Stimulated activated CD8-positive, alpha-beta memory T cell treated with anti-CD3 and anti-CD28 coated beads, Interleukin-4, amount 100 ng/mL, for 4 hours (primary cell): ENCODE measurements at places on chromosomes 2 and 18.

DNA sequence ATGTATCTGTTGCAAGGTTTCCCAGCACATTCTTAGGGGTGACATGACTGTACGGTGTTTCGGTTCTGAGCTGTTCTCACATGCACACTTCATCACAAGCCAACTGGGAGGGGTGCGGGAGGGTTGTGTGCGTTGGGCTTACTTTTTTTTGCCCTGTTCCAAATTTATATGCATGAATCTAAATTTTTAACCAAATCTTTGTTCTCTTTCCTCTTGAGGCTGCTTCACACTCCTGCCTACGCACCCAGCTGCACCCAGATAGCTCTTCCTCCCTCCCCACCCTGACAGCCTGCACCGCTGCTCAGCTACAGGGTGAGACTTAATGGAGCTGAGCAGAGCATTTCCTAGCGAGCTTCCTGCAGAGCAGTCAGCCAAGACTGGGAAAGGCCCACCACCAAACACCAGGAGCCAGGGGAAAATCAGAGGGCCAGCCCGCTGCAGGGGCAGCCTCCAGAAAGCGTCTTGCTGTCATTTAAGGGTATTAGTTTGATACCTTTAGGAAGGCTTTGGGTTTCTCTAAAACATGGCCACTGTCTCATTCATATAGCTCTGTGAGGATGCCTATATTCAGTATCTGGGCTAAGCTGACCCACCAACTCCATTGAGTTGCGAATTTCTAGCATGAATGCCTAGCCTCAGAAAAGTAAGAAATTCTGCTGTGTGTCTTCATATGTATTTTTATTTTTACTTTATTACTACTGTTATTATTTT, 84.5 kb downstream of the POU3F3 start:
- no peak for DNase-seq

DNA sequence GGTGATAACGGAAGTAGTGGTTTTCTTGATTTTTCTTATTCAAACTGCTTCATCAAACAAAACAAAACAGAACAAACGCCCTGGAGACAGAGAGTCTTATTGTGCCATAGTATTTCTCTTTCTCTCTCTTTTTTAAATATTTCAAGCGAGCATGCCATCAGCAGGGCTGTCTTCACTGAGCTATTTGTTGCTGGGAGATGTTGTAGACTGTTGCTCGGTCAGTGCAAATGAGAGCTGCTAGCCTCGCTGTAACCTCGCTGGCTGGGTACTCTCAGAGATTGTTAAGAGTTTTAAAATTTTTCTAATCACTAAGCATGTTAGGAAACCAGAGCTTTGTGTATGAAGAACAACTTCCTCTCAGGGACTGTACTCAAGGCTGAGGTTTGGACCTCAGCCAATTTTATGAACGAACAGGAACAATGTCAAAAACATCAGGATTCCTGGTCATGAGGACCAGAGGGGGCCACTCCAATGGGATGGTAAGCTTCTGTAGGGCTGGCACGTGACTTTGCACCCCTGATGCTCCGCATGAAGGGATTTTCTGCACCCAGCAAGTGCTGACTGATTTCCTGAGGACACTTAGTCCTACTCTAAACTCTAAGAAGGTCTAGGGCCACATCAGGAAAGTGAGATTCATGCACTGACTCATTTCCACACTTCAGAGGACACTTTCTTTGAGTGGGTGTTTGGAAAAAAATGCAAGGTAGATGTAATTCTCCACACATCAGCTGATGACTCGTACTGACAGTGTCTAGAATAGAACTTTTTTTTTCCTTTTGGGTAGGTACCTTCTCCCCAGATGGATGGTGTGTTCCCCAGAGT, 59.8 kb upstream of the IL1R1 start:
- peak; percentile 25 for DNase-seq

- DNase-seq = no peak
Measured at GRCh38 chr2:223725494-223725893, 111.9 kb downstream of the AP1S3 start.

DNA sequence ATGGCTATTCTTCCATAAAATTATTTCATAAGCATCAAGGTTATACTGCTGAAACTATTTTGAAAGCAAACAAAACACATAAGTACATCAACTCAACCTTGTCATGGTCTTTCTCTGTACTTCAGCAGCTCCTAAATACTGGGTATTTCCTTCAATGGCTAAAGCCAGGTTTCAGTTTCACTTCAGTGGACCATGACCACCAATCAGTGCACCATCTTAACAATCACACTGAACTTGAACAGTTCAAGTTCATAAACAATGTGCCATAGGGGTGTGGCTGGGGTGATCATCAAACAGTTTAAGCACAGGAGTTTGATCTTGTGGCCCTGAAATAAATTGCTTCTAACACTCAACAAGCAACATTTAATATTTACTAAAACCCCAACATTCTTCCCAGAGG, 124.1 kb upstream of the FIGN start:
- DNase-seq = no peak

DNA sequence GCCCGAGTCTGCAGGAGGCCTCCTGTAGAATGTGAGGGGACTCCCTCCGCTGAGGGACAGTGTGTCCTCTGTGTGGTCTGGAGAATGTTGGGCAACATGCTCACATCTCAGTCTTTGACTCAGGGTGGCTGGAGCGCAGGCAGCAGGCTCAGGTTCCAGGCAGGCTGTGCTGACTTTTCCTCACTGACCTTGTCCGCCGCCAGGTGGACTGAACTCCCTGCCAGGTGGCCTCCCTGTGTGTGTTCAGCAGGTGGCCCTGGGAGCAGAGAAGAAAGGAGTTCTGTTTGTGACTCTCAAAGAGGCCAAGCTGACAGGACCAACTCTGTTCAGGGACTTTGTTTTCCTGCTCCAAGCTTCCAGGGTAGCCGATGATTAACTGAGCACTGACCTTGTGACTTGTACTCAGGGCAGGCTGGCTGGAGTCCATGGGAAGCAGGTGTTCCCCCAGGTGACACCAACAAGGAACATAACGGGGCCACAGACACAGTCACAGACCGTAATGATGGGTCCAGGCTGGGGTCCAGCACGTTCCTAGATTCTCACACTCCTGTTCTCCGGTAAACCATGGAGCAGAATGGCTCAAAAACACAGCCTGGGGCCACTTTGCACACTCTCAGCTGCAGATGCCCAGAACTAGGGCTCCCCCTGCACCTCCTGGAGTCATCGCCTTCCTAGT, 439.8 kb downstream of the RNF144A start:
- DNase-seq = no peak

- no peak for DNase-seq
Measured at GRCh38 chr2:54149638-54150441, 34.4 kb downstream of the ACYP2 start.

DNA sequence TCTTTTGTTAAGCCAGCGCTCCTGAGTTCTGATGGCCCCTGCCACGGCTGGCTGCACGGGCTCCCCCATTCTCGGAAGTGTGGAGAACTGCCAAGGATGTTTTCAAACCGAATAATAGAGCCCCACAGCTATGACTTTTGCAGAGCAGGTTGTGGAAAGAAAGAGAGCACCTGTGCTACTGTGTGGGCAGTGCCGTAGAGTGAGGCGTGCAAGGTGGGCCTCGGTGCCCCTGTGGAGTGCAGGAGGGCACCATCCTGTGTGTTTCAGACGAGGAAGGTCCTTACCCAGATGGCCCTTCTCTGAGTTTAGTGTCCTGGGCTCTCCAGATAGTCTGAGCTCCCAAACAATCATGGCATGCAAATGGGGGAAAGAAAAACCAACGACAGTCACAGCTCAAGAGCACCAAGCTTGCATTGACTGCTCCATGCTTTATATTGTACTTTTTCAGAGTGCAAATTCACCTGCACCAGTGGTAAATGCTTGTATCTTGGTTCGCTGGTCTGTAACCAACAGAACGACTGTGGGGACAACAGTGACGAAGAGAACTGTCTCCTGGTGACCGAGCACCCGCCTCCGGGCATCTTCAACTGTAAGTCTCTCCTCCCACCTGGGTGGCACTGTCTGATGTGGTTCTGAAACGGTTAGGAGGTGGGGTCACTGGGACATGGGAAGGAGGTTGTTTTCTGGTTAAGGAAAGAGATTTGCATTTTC, 219.4 kb downstream of the LDLRAD4 start:
- peak; percentile 12 for DNase-seq

DNA sequence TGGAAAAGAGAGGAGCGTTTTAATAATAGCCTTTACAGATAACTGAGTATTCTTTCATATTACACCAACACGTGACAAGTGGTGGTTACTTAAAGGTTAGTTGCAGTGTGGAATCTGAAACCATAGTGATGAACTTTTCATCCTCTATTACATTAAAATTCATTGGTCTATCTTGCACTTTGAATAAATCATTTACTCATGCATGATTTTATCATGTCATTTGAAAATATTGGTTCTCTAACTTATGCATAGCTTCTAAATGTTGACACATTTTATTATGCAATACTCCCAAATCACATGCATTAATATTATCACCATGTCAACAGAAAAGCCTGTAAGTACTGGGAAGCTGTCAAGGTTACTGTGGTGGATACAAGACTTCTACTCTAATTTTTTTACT, 1432.2 kb downstream of the LRP1B start:
- no peak for DNase-seq

DNA sequence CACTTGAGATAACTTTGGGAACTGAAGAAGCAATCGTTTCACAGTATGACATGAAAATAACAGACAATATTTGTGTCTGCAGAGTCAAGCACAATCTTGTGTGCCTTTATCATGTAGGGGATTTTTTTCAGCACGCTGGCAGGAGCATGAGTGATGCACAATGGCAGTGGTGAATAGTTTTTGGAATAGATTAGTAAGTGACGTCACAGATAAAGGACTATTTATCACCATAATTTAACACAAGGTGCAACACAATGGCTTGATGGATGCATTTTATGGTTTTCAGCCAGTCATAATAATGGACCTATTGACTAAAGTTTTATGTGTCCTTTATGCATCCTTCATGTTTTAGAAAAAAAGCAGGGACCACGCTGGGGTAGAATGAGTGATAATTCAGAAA, 559.8 kb upstream of the FANCL start:
- DNase-seq = no peak

- DNase-seq = no peak
Measured at GRCh38 chr2:163182764-163183354, 344.3 kb upstream of the KCNH7 start.

DNA sequence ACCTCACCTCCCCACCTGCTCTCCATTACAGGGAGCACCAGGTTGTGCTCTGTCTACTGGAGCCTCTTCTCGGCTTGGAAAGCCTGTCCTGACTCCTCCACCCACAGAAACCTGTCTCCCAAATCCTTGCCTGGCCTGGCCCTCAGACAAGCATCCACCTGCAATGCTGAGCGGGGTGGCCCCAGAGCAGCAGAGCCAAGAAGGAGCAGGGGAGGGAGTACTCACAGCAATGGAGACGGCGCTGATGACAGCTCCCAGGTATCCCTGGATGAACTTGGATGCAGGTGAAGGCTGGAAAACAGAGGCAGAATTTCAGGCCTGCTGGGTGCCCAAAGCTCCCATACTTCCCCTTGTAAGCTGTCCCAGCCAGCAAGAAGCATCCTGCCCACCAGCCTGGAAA, 72.8 kb downstream of the SFXN5 start:
- no peak for DNase-seq

- DNase-seq = no peak
Measured at GRCh38 chr2:188404341-188405004, 112.8 kb downstream of the GULP1 start.

DNA sequence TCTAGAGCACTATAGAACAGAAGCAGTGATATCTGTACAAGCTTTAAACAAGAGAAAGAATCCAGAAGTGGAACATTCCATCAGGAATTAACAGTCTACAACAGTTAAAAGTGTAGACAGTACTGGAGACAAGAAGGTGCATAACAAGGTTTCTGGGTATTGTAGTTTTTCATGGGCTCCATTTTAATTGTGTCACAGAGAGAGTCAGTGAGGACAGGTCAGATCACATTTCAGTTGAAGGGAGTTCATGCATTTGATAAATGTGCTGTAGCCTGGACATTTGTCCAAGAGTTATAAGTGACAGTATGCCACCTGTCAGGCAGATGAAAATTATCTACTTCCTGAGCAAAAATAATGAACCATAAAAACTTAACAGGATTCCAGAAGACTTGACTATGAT, 328.6 kb downstream of the CNTNAP5 start:
- no peak for DNase-seq

GRCh38 chr2:174023591-174024523, 58.7 kb upstream of the SP3 start:
- DNase-seq = no peak

DNA sequence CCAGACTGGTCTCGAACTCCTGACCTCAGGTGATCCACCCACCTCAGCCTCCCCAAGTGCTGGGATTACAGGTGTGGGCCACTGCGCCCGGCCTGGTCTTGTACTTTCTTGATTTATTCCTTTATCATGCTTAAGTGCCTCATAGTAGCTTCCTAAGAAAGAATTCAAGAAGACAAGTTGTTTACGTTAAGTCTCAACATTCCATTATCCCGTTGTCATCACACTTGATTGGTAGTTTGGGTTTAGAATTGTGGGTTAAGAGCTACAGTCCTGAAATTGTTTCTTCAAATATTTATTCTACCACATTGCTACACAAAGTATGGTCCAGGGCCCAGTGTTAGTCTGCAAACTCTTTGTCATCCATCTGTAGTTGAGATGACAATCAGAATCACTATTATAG, 194.0 kb downstream of the VWC2L start:
- DNase-seq = no peak

- no peak for DNase-seq
Measured at GRCh38 chr2:59957504-59957903, 596.0 kb downstream of the BCL11A start.

DNA sequence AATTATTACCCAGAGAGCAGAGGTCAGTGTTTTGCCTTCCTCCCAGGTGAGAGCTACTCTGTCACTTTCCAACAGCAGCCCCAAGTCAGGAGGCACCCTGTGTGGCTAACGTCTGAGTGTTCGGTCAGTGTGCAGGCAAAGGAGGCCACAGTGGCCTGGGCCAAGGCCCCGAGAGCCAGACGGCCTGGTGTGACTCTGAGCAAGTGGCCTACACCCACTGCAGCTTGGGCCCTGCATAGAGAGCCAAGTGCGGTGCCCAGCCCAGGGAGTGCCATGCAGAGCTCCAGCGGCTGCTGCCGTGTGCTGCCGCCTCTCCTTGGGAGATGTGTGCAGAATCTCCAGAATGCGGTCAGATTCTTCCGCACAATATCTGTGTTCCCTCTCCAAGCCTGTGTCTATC, 70.4 kb downstream of the GNAL start:
- DNase-seq = no peak

DNA sequence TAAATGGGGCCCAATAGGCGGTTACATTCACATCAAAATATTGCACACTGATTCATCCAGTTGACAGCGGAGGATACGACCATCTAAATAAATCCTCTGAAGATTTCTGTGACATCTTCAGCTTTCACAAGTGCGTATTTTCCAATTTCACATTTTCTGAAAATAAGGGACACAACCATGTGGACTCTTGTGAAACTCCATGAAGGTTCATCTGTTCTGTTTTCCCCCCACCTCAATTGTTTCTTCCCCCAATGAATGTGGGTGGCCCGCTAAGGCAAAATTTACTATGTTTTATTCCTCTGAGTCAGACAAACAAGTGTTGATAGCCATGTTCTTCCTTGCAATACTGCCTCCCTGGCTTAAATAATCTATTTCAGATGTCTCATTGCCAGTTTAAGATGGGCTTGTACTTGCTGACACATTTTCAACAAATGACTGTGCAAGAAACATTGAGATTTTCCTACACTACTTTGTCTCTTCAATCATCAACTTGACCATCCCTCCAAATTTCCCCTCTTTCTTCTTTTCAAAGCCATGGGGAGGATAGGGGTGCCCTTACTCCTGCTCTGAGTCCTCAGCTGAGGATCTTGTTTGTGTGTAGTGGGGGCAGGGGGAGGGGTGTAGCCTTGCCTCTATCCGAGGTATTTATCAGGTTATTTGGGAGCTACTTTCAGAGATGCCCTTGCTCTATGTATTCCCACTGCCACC, 78.2 kb downstream of the BCL11A start:
- DNase-seq = no peak
